ENCODE measurements at places on chromosomes 2 and 18. TPM values are rescaled to one million over a fixed set of nuclear protein-coding genes. Genes with fewer than 3 reads are reported as not detected.
A peak's percentile ranks its signal among the peaks of the same experiment; 100 is the strongest.

DNA sequence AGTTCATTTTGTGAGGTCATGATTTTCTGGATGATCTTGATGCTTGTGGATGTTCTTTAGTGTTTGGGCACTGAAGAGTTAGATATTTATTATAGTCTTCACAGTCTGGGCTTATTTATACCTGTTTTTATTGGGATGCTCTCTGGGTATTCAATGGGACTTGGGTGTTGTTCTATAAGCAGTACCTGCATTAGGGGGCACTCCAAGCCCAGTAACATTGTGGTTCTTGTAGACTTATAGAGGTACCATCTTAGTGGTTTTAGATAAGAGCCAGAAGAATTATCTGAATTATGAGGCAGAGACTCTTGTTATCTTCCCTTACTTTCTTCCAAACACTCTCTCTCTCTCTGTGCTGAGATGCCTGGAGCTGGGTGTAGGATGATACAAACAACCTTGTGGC lies 470.0 kb downstream of the PIK3C3 start:
- no peak for DNase-seq

DNA sequence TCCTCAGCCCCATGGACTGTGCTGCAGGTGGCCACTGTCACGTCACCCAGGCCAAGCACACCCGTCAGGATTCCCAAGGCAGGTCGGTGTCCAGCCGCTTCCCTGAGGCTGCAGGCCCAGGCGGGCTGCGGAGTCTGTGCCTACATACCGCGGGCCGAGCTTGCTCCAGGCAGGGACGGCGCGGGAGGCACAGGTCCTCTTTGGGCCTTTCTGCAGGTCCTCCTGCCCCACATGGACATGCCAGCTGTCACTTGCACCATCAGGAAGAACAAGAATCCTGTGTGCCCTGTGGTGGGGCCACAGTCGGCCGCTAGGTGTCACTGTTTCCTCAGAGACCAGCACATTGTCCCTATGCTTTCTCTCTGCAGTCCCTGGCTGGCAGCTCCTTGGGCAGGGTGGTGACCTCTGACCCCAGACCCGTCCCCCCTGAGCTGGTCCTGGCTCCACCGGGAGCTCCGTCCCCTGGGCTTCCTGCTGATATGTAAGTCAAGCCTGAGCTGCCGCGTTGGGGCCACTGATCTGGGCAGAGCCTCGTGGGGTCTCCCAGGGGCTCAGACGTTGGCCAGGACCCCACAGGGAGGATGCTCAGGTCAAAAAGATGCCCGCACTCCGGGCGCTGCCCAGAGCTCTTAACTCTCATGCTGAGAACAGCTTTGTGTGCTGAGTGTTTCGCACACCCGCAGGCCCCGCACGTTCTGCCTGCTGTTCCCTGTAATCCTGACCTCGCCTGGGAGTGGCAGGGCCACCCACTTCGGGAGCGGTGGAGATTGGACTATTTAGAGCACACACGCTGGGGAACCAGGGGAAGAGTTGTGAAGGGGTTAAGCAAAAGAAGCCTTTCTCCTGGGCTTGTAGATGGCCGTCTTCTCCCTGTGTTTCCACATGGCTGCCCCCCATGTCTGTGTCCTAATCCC lies 17.3 kb upstream of the AGXT start:
- peak; percentile 86 for DNase-seq

GRCh38 chr18:28236487-28236886 lies 59.6 kb upstream of the CDH2 start:
- DNase-seq, result no peak

Gene CYBRD1
- 4.6 TPM for total RNA-seq

Gene GAL3ST2
- total RNA-seq, result not detected

Gene TMEM169
- 0.75 TPM for total RNA-seq

GRCh38 chr2:58515827-58516573 lies 274.9 kb upstream of the FANCL start:
- DNase-seq, result no peak

DNA sequence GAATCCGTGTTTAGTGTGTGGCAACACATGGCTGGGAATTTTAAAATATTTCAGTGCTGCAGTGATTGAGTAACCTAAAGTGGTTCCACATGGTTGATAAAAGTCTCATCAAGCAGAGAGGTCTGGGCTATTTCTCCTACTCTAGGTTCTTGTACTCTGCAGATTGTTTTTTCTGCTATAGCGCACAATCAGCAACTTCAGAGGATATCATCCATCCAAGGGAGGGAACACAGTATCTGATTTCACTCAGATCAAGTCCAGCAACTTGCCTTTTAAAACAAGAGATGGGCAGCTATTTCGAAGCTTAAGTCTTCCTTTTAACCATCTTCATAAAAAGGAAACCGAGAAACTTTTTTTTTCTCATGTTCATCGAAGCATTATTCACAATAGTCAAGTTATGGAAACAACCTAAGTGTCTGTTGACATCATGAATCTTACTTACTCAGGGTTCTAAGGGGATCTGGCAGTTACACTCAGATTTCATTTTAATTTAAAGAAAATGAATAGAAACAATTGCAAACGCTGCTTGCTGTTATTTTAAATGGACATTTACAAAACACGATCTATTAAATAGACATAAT lies 172.7 kb upstream of the TRIB2 start:
- DNase-seq, result no peak

GRCh38 chr2:98946855-98947254 lies 10.8 kb upstream of the CRACDL start:
- no peak for DNase-seq

DNA sequence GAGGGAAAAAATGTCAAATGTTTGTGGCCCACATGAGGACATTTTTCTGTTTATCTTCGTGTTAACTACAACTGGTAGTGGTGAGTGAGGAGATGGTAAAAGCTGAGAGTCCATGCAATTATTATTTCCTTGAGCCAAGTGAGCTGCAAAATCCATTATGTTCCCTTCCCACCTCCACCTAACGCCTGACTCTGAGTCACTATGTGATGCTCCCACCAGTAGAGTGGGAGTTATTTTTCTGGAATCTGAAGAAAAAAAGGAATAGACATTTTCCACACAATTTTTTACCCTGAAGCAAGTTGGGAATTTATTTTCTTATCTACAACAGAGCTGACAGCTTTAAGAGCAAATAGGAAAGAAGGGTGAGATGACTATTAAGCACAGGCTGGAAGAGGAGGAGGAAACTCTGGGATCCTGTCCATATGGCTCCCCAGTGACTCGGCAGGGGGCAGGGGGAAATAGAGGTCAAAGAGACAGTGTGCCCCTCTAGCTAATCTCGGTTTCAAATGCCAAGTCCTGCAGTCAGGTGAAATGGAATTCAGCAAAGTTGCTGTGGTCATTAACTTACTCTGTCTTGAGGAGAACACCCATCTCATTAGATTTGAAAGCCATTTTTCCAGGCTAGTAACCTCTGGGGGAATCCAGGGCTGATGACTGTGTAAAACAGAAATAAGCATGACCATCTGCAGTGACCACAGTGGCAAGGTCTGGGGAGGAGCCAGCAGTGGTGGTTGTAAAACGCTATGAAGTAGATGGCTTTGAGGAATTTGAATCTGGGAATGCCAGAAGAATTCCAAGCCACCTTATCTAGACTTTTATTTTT lies 463.9 kb downstream of the STK39 start:
- no peak for DNase-seq

DNA sequence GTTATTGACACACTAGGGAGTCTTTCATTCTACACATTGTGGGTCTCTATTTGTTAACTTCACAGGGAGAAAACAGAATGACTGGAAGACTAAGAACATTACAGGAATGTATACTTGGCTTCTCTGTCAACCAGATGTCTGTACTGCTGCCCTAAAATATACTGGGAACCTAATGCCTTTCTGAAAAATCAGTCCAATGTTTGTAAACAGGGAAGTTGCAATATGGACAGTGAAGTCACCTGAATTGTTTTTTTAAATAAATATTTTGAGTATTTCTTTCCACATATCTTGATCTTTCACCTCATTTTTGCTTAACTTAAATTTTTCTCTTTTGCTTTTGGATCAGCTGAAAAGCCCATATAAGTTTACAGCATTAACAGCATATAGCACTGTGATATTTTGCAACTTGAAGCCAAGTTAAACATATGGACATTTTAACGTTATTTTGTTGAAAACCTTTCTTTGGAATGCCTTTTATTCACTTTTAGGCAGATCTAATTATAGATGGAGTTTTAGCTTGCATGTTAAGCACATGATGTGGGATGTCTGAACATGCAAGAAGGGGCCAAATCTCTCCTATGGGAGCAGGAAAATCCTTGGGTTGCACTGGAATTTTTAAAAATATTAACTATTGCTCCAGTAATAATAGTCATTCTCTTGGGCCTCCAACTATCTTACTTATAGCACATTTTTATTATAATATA lies 137.7 kb upstream of the TWIST2 start:
- DNase-seq, result no peak

DNA sequence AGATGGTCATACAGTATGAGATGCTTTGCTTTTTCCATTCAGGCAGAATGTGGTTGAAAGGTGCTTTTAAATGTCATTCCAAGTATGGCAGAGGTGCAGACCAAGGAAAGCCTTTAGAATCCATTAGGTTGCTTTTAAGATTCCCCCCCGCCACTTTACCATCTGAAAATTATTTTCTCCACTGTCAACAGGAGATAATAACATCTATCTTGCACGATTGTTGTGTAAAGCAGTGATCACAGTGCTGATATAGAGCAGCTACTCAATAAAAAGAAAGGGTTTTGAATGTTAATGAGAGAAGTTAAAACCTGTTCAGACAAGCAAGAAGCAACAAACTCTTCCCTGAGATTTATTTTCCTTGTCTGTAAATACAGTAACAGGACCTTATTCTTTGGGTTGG lies 372.5 kb upstream of the GCFC2 start:
- DNase-seq, result no peak

DNA sequence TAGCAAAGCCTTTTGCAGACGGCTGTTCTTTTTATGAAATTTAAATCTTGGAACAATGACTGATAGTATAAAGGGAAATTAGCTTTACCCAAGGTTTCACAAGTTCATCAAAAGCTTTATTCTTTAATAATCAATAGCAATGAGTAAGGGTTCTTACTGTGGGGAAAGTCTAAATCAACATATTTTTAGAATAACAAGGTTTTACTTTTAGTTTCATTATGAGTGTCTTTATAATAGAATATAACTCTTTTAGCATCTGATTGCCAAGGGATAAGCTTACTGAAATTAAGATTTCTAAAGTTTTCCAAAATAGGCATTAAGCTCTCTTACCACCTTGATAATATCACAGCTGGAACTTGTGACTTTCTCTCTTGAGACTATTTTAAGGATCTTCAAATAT lies 1489.7 kb downstream of the LRP1B start:
- DNase-seq, result no peak

DNA sequence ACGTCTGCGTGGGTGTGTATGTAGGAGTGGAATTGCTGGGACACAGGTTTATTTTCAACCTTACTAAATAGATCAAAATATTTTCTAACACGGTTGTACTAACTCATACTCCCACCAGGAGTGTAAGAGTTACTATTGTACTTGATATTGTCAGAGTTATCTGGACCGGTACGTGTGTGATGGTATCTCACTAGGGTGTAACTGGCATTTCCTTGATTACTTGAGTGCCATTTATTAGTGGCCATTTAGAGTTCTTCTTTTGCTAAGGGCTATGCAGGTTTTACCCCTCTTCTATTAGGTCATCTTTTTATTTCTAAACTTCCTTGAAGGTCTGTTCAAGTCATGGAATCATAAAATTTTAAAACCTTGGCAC lies 33.5 kb downstream of the CENPO start:
- DNase-seq, result no peak

DNA sequence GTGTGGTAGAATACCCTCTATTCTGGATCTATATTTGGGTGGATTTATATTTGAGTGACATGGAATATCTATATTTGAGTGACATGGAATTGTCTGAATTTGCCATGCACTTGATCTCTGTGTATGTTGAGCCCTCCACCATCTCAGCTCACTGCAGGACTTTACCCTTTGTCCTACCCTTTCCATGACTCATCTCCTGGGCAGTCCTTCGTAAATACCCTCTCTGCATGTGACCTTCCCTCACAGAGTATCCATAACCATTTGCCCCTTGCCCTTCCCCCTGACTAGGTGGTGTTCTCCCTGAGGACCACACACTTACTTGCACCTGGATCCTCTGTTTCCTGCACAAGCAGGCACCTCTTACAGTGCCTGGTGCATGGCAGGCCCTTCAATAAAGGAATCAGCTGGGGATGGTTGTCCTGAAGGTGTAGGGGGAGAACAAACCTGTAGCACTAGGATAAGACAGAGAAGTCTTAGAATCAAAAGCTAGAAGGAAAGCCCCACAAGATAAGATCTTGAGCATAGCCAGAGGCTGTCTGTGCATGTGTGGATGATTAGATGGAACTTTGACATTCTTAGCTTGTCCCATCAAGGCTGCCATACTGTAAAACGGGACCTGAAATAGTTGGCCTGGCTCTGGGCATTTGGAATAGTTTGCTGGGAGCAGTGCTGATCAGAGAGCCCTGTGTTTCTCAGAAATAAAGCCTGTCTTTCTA lies 230.4 kb downstream of the FHOD3 start:
- no peak for DNase-seq

DNA sequence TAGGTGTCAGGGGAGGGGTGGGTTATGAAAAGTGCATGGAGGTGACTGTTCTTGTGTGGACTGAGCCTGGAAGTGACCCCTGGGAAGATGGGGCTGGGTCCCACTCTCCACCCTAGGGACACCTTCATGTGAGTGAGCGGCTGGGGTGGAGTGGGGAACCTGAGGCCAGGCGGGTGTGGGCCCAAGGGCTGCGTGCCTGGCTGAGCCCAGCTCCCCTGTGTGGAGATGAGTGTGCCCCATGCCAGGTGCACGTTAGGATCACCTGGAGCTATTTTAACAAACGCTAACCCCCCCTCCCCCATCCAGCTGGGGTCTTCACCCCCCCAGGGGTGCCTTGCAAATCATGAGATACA lies 26.5 kb downstream of the ZAP70 start:
- no peak for DNase-seq

DNA sequence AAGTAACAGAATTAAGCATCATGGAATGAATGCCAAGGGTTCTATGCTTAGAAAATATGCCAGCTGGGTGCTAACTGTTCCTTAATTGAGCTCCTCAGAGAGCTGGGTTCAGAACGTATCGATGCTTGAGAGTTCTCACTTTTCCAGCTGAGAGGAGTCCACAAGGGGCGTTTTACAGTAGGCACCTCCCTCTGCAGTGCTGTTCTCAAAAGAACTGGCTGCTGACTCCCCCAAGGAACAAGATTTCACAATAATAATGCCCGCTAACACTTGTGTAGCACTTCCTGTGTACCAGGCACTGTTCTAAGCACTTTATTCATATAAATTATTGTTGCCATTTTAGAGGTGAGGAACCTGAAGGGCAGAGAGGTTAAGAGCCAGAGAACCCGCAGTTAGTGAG lies 18.1 kb upstream of the TMEM237 start:
- no peak for DNase-seq

DNA sequence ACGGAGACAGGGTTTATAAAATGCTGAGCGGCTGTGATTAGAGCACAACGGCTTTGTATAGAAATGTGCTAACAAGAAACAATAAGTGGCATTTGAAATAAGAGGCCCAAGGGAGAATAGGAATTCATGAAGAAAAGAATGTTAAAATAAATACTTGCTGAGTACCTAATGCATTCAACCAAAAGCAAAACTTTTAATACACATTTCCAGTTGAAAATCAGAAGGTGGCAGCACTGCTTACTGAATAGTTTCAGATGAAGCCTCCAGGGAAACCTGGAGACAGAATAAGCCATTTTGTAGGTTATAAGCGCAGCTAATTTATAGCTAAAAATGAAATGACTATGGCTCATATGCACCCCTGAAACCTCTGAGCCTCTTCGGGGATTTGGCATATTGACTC lies 286.6 kb downstream of the DPP10 start:
- no peak for DNase-seq

All from activated CD8-positive, alpha-beta memory T cell treated with anti-CD3 and anti-CD28 coated beads, Interleukin-2, amount 10 ng/mL, durations not matched to agents 7 days and 5 days (primary cell).